ENCODE measurements at places on chromosomes 11 and 22.
A peak's percentile ranks its signal among the peaks of the same experiment; 100 is the strongest.

DNA sequence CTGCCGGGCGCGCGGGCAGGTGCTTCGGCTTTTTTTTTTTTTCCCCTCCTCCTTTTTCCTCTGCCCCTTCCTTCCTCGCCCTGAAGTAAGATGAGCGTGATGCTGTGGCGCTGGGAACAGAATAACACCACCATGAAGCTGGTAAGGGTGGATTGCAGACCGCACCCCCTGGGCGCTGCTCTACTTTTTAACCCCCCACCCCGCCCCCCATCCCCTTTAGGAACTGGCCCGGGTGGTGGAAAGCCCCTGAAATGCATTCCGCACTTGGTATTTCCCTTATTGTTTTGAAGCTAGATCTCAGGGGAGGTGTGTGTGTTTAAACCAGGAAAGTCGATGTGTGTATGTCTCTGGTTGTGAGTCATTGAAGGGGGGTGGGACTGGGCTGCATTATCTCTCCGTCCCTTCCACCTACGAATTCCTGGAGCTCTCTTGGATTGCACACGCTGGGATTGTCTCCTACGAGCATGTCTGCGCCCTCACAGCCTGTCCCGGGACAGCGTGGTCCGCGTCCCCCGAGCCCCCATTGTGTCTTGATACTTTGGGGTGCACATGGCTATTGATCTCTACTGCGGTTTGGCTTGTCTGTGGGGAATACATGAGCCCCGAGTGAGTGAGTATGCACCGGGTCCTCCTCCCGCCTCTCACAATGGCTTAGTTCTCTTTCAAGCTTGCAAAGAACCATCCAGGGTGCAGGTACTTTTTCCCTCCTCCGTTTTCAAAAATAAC lies 64.9 kb downstream of the NAV2 start:
- peak; percentile 42 for DNase-seq

GRCh38 chr11:9887472-9887871 lies 223.6 kb downstream of the SWAP70 start:
- DNase-seq: no peak

GRCh38 chr11:10307400-10308200 lies 2.7 kb downstream of the ADM start:
- DNase-seq: peak; percentile 76

DNA sequence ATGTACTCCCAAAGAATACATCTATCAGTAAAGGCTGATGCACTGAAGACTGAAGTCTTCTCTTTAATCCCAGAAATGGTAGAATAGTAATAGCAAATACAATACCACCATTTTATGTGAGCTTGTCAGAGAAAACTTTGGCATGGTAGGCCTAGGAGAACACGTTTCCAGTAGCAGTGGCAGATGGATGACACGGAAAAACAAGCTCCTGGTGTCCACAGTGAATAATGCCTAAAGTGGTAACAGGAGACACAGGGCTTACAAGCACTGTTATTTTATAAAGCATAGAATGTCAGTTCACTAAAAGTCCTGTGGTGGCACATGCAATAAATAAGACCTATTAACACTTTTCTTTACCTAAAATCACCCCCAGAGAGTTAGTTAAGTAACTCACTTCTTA lies 277.6 kb downstream of the TTC28 start:
- no peak for DNase-seq

DNA sequence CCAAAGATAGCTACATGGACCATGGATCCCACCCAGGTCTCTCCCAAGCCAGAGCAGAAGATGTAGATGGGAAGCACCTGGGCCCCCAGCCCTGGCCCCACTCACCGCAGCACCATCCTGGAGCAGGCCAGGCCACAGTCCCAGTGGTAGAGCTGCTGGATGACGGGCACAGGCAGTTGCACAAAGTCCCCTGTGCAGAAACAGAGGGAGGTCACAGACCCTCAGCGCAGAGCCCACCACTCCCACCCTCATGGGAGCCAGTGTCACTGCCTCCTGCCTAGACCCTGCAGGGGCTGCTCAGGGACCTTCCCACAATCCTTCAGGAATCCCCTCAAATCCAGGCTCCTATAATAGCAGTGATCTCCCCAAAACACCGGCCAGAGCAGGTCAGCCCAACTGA lies 6.1 kb downstream of the GUCD1 start:
- no peak for DNase-seq

GRCh38 chr22:46079861-46080821 lies 70.2 kb upstream of the PPARA start:
- DNase-seq: no peak

DNA sequence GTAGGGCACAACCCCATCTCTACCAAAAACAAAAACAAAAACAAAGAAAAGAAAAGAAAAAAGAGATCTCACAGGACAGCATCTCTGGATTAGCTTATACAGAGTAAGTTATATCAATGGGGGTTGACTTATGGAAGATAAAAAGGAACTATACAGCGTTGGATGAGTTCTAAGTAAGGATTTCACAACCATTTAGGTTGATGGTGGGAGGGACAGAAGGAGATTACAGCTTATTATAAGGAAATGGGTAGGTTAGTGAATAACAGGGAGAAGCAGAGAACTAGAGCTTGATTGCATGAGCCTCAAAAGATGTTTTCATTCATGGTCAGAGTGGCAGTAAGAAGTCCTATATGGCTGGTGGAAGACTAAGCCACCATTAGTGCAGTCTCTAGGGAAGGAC lies 60.3 kb downstream of the CECR2 start:
- DNase-seq: no peak

DNA sequence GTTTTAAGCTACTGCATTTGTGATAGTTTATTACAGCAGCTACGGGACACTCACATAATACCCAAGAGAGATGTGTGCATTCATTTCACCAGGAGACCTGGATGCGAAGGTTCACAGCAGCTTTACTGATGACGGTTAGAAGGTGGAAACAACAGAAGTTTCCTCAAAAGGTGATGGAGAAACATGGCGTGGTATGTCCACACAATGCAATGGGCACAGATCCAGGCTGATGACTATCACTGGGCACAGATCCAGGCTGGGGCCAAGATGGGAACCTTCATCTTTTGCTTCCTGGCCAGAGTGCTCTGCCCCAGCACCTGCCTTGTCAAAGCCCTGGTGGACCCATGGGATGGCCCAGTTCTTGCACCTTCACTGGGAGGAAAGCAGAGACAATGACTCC lies 30.6 kb upstream of the RFPL3 start:
- DNase-seq: no peak

GRCh38 chr11:28673691-28674432 lies 565.7 kb downstream of the METTL15 start:
- DNase-seq: peak; percentile 15

GRCh38 chr11:69105461-69106030 lies 50.2 kb upstream of the SMIM38 start:
- DNase-seq: no peak

- no peak for DNase-seq
These were observed 12.1 kb downstream of the SLC15A3 start for GRCh38 chr11:60939855-60940254.

- no peak for DNase-seq
These were observed 140.3 kb downstream of the PKNOX2 start for GRCh38 chr11:125304876-125305275.

DNA sequence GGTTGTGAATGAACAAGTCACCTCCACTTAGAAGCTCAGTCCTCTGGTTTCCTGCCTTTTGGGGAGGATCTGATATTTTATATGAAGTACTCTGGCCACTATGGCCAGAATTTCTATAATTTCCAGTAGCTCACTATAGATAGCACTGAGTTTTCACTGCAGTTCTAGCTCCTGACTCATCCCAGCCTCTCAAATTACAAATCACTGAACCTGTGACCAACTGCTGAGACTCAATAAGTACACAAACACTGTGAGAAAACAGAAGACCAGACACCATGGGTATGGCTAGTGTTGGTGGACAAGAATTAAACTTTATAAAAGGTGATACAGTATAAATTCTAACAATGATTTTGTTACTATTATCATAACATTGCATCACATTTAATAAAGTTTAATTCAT lies 47.1 kb upstream of the UCP3 start:
- peak; percentile 23 for DNase-seq

GRCh38 chr11:97962758-97963157 lies 1058.0 kb upstream of the CNTN5 start:
- DNase-seq: no peak

GRCh38 chr11:87038235-87038977 lies 672 bp downstream of the TMEM135 start:
- DNase-seq: no peak

DNA sequence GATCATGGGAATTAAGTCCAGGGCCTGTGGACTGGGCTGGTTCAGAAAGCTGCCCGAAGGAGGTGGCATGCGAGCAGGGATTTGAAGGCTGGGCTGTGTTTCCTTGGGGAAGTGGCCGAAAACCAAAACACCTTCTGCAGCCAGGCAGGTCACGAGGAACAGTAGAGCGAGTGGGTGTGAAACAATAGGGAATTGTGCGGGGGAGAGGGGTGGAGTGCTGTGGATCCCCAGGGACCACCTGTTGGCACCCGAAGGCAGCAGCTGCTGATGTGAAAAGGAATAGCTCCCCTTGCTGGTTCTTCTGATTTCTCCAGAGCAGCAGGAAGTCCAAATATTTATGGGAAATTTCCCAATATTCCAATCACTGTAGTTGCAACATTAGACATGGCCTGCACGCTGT lies 24.6 kb downstream of the TP53I11 start:
- no peak for DNase-seq

DNA sequence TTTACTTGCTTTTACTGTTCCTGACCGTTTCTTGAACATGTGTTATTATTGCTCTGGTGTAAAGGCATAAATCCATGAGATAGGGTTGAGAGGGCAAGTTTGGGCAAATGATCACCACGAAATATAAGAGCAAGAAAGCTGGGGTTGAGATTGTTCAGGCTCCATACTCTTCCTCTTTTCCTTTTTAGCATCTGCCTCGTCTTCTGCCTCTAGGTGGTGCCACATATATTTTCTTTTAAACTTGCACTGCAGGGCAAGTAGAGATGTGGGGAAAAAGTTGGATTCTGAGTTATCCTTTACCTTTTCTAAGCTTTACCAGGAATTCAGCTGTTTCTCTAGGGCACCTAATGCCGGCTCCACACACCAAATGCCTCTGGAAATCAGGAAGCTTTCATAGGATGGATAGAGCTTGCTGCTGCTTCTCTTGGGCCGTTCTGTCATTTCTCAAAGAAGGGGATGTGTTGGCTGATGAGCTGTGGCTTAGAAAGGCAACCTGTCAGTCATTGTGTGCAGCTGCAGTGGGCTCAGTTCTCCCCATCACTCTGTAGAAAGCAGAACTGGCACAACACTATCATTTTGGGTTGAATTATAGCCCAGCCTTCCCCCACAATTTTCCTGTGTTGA lies 98.2 kb downstream of the LDLRAD3 start:
- DNase-seq: no peak

GRCh38 chr11:116582571-116582970 lies 190.2 kb downstream of the BUD13 start:
- no peak for DNase-seq

GRCh38 chr11:68997995-68998348 lies 15.1 kb downstream of the MRGPRF start:
- DNase-seq: no peak

GRCh38 chr11:61054513-61054912 lies 47.8 kb upstream of the CD5 start:
- DNase-seq: no peak

DNA sequence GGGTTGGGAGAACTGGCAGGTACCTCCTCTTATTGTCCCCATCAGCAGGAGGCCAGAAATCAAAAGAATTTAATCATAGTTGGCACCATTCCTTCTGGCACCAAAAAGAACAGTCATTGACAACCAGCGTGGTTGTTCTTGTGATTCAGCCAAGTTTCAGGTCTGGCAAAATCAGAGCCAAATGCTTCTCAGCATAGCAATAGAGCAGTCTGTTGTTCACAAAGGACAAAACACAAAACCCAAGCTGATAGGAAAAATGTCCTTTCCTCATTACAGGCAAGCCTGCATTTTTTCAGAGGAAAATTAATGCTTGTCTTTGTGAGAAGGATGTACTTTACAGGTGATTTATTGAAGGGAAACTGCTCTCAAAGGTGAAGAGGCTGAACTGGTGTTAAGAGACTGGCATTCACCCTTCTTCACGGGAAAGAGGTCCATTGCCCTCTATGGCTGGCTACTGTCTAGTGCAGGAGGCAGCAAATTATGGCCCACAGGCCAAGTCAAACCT lies 241.8 kb upstream of the ARHGAP42 start:
- no peak for DNase-seq

DNA sequence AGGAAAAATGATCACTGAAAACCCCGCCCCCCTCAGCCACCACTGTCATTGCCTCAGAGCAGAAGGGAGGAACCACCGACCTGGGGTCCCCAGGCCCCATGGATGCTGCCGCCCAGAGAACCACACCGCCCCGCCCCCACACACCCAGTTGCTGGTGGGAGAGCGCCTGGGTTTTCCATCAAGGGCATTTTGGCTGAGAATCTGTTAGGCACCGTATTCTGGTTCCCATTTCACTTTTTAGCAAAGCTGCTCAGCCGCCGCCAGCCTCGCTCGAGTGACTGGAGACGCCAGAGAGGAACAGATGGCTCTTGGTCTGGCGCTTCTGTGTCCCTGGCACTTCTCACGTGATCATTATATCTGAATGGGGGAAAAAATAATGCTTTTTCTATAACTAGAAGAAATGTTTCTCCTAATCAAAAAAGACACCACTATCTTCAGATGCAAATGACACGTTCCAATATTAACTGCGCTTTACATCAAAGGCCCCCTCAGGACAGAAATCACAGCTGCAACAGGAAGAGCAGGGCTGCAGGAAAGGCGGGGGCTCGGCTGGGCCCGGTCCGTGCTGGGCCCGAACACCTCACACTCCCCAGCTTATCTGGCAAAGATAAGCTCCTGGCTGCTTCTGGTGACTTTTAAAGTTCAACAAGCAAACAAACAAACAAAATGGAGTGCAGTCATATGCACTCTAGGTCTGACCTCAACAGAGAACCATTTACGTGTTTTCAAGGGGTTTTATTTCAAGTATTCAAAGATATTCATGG lies 149.8 kb downstream of the MPPED1 start:
- no peak for DNase-seq

DNA sequence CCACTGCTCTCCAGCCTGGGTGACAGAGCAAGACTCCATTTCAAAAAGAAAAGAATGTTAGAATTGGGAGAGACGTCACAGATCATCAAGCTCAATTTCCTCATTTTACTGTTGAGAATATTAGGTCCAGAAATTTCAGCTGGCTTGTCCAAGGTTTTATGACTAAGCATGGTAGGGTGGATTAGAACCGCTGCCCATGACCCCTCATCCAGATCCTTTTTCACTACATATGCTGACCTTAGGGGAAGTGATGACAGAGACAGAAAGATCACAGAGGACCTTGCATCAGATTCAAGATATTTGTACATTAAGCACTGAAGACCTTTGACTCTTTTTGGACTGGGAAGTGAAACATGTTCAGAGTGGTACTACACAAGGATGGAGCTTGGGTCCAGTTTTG lies 134.5 kb downstream of the ADAMTS15 start:
- no peak for DNase-seq

- DNase-seq: no peak
These were observed 20.1 kb upstream of the NARS2 start for GRCh38 chr11:78594814-78595213.

DNA sequence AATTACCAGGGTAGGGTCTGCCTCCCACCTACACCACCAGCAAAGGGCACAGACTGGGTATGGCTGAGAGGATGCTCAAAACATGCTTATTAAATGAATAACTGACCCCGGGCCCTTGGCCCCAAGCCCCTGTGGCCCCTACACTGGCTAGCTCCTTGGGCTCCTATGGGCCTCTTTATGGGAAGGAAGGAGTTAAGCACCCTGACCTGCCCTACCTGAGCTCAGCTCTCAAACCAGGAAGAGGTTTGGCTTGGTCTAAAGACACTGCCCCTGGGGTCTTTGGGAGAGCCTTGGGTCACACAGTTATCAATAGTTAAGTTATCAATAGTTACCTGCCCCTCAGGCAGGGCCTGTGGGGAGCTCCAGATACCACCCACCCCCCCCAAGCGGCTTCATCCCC lies 1.2 kb downstream of the USH1C start:
- DNase-seq: no peak

GRCh38 chr11:115325523-115325922 lies 178.7 kb downstream of the CADM1 start:
- no peak for DNase-seq

Data from H54 (cell line).